ENCODE measurements at places on chromosomes 4 and X.
A peak's percentile ranks its signal among the peaks of the same experiment; 100 is the strongest.

DNA sequence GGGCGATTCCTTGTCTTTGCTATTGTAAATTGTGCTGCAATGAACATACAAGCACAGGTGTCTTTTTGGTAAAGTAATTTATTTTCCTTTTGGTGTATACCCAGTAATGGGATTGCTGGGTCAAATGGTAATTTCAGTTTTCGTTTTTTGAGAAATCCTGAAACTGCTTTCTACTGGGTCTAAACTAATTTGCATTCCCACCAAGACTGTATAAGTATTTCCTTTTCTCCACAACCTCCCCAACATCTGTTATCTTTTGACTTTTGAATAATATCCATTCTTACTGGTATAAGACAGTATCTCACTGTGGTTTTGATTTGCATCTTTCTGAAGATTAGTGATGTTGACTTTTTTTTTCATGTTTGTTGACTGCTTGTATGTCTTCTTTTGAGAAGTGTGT is 2506.0 kb downstream of the PCDH7 start:
- DNase-seq: no peak

GRCh38 chrX:77510007-77510406 is 62.8 kb downstream of the FGF16 start:
- DNase-seq: no peak

GRCh38 chrX:39822133-39822748 is 275.5 kb downstream of the BCOR start:
- DNase-seq: no peak

GRCh38 chr4:3128976-3129375 is 54.5 kb downstream of the HTT start:
- no peak for DNase-seq

DNA sequence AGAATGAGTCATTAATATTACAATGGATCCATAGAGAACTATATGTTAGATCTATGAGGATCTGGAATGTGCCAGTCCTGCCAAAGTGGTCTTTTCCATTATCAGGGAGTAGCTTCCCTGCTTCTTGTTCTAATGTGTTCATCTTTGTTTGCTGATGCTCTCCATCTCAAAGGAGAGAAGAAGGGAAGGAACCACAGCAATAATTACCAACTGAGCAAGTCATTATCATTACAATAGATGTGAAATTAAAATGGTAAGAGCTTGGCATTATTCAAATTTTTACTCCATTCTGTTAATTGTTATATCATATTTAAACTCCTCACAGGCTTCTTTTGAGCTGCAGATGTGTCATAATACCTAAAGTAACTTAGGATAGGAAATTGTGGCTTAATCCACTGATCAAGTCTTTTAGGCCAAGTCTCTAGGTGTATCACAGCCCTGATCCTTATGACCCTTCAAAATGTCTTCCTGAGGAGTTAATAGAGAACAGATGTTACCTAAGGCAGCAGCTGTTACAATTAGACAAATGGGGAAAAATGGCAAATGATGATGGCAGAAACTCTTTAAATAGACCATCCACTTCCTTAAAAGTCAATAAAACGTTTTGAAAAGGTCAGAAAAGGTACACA is 1492.7 kb upstream of the IGFBP7 start:
- DNase-seq: no peak

GRCh38 chr4:138740816-138741745 is 274.5 kb upstream of the NOCT start:
- no peak for DNase-seq

DNA sequence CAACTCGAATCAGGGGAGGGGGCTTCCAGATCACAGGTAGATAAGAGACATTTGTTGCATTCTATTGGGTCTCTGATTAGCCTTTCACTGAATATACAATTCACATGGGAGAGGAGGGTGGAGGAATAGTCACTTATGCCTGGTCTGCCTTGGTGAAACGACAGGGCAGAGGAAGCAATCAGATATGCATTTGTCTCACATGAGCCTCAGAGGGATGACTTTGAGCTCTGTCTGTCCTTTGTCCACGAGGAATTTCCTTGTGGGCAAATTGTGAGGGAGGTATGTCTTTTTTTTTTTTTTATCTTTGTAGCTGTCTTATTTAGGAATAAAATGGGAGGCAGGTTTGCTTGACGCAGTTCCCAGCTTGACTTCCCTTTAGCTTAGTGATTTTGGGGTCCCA is 28.5 kb upstream of the TMSB4X start:
- DNase-seq: no peak

- no peak for DNase-seq
These were observed 34.7 kb downstream of the CCKAR start for GRCh38 chr4:26455571-26455970.

DNA sequence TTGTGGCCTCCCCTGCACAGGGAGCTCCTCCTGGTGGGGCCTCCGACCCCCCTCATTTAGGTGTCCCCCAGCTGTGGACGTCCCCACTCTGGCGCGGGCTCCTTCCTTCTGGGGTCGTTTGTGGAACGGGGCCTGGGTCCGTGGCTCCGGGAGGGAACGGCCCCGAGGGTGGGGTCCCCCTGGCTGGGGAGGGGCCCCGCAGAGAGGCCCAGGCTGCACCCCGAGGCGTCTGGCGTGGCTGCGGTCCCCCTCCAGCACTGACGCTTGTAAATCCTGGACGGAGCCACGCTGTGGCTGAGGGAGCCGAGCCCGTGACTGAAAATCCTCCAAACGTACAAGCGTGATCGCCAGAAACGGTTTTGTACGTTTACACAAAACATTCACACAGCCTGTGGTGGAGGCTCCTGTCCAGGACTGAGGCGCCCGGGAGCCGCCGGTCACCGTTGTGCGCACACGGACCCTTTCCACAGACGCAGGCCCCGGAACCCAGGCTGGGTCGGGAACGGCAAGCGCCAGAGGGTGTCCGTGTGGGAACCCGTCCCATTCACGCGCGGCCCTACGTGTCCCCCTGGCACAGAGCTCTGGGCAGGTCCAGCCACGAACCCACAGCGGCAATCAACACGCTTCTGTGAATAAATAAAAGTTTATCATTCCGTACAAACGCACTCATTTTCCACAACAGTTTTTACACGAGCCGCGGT is 15.2 kb upstream of the GTPBP6 start:
- DNase-seq: no peak

- peak; percentile 21 for DNase-seq
These were observed 71.8 kb downstream of the NBDY start for GRCh38 chrX:56800801-56801200.

- peak; percentile 75 for DNase-seq
These were observed 24.2 kb upstream of the GLOD5 start for GRCh38 chrX:48737213-48737938.

DNA sequence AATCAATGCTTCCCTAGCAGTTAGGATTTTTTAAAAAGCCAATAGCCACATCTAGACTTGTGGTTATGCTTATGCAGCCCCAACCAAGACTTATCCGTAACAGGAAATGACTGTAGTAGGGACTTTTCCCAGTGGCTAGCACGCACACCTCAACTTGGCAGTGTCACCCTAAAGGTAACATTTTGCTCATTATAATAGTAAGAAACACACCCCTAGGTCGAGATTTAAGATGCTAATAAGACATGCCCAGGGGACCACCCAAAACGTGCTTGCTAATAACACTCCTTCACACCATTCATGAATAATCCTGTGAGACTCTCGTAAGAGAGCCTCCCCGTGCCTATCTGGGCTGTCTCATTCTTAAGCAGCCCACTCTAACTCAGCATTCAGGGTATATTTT is 195.3 kb downstream of the CHIC1 start:
- no peak for DNase-seq

GRCh38 chr4:112251019-112251643 is 19.5 kb downstream of the AP1AR start:
- DNase-seq: no peak

GRCh38 chrX:107716118-107716684 is 59.4 kb downstream of the TSC22D3 start:
- no peak for DNase-seq

GRCh38 chrX:39850630-39851152 is 247.1 kb downstream of the BCOR start:
- DNase-seq: no peak

DNA sequence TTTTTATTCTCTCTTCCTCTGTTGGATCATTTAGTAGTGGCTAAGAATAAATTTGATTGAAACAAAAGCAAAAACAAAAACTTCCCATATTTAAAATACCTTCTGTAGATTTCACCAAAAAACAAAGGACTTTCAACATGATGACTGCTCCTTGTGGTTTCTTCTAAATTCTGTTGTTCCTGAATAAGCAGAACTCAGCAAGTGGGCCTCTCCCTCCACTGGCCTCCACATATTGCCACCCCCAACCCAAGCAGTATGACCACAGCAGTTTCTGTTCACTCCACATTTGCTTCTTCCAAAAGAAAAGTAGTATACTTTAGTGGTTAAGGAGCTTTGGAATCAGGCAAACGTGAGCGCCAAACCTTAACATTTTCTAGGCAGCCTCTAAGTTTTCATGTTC is 114.7 kb downstream of the COX18 start:
- no peak for DNase-seq

DNA sequence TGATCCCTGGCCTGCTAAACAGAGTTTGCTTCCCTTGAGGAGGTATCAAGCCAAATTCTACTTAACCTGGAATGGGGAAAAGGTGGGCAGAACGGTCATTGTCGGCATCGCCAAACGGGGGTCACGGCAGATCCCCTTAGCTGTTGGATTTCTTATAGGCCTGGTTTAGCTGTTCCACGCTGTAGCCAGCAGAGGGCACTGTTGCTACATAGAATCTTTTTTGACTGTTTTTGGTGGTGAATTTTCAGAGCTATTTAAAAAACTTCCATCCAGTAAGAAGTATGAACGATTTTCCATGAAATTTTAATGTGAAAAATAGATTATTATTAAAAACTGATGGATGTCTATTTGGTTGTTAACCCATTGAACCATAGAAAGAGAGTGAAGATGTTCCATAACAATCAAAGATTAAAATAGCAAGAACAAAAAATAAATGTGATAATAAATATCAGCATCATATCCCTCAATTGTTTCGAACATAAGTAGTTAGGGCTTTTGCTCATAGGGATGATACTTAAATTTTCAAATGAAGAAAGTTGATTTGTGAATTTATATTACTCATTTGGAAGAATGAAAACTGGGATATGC is 56.6 kb downstream of the LINC00632 start:
- DNase-seq: peak; percentile 1

GRCh38 chr4:105280338-105281123 is 133.9 kb downstream of the TET2 start:
- DNase-seq: no peak

DNA sequence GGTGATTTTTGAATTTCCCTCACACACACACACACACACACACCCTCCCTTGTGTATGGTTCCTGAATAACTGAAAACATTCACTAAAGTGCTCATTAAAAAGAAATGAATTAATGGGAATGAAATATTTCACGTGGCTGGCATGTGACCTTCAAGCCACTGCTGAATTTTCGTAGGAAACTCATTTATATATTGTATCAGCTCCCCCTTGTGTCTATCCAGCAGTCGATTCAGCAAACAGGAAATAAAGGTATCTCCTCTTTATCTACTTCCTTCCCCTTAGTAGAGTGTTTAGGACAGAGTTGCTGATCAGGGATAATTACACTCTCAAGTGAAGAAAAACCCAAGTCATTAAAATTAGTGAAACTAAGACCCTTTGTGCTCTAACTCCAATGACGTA is 912.6 kb upstream of the LCORL start:
- DNase-seq: no peak

DNA sequence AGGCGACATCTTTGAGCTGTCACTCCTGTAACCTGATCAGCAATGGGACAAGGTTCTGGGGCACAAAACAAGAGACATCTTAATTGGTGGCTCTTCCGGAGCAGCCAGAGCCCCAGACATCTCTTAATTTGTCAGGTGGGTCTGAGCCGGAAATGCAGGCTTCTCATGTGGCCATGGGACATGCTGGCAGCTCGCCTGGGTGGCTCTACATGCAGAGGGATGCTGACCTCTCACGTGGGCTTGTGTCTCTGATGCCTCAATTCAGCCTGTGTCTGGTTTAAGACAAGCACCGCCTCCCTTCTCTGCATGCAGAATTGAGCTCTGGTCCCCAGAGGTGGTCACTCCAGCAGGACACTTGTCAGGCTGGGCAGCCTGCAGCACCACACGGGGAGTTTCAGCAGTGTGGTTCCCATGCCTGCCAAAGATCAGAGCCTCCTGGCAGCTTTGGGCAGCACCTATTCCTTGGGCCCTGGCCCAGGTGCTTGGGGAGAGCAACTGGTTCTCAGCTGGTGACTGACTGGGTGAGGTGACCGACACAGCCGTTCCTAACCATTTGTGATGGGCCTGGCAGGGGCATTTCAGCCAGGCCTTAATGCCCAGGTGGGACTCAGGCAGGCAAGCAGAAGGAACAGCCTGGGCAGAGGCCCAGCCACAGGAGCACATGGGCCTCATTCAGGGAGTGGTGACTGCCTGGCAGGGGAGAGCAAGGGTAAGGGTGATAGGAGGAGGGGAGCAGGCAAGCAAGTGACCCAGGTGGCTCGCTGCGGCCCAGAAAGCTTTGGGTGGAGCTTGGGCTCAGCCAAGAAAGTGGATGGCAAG is 53.4 kb downstream of the HMX1 start:
- DNase-seq: no peak

DNA sequence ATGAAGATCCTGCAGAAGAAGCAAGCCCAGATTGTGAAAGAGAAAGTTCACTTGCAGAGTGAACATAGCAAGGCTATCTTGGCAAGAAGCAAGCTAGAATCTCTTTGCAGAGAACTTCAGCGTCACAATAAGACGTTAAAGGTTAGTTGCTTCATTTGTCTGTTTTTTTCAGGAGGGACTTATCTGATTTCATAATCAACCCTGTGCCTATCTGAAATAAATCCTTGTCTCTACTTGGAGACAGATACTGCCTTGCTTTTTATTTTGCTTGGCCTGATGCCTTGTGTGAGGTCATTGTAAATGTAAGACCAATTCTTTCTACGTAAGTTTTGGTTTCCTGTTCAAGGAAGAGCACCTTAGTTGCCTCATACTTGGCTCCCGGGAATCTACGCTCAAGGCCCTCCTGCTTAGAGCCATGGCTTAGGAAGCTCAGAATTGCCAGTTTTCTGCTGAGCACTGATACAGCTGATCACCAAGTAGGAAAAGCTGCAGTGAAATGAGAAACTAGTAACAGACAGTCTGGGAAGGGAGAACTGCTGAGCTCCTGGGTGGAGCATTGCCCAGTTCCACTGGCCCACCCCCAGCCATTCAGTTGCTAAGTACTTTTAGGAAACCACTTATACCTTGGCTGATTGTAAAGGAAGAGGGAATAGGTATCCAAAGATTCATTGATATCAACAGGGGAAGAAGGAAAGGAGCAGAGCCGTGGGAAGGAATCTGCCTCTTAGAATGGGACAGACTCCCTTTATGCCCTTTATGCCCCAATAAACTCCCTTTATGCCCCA is 41.8 kb downstream of the RBBP7 start:
- DNase-seq: no peak

DNA sequence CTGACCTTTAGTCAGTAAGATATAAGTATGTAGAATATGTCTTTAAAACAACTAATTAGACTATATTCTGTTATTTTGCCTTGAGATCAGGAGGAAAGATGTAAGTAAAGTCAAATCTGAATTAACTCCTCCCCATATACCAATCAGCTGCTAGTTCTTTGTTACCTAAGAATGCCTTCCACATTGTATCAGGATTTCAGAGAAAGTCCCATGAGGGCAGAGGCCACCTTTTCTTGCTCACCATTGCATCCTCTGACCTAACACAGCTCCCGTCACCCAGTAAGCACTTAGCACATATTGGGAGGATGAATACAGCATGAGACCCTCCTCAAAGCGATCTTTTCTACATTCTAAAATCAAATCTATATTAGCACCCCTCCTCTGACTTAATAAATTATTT is 87.0 kb downstream of the COL25A1 start:
- DNase-seq: no peak
